Stimulated activated CD4-positive, alpha-beta T cell treated with anti-CD3 and anti-CD28 coated beads, Interleukin-4, amount 100 ng/mL, for 48 hours (primary cell): ENCODE measurements at places on chromosomes 11 and 22.
A peak's percentile ranks its signal among the peaks of the same experiment; 100 is the strongest.

DNA sequence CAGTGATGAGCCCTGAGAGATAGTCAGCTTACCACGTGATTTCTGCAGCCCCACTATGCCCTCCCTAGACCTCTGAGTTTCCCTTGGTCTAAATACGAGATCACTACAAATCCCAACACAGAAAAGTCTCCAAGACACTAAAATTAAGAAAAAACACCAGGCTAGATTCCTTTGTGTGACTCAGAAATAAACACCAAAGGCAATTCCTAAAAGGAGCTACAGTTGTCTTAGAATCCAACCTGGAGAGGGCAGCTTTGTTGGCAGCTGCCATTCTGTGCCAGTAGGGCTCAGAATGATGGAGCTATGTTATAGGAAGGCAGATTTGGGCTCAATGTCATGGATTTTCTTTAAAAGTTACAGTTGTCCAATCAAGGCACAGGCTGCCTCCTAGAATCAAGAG lies 37.1 kb upstream of the HMGXB4 start:
- no peak for DNase-seq

DNA sequence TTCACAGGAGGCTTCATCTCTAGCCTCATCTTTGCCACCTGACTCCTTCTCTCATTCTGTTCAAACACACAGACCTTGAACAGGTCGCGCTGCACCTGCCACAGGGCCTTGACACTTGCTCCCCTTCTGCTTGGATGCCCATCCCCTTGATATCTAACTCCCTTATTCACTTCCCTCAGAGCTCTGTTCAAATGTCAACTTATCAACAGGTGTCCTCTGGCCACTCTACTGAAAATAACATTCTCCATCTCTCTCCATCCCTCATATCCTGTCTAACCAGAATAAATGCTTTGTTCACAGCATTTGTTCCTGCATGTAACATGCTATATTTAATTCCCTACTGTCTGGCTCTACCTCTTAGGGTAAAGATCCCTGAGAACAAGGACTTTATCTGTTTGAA lies 67.2 kb upstream of the DRD2 start:
- DNase-seq = no peak

- no peak for DNase-seq
These were observed 7.8 kb upstream of the VSTM5 start for GRCh38 chr11:93858121-93858775.

DNA sequence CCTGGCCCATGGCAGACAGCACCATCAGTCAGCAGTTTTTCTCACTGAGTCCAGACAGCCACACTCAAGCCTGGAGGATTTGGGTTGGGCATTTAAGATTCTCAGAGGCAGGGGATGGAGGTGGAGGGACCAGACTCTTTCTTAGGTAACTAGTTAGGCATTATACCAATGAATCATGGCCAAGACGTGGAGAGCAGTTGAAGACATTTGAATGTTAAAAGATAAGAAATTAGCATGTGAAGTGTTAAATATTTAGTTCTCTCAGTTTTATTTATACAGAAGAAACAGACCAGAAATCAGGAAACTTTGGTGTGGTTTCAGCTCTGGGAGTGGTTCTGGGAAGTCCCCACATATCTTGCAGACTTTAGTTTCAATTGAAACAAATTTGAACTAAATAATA lies 9.9 kb downstream of the GTF2H1 start:
- DNase-seq = no peak

DNA sequence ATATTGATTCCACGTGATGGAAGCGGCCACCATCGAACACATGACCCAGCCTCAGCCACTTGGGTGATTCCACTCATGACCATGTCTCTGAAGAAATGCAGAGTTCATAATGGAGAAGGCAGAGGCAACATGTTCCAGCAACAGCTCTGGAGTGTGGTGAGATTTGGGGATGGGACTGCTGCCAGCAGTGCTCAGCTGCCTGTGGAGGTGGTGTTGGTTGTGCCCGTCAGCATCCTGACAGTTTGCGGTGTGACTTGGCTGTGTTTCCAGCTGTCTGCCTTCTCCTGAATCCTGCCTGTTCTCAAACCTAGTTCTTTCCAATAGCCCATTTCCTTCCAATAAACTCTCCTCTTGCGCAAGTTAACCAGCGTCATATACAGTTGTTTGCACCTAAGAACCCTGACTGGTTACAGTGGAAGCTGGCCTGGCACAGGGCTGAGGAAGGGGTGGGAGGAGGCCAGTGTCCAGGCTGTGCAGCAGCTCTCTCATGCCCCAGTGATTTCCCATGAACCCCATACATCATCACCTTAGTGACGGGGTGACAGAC lies 22.0 kb upstream of the OR8B8 start:
- DNase-seq = no peak

DNA sequence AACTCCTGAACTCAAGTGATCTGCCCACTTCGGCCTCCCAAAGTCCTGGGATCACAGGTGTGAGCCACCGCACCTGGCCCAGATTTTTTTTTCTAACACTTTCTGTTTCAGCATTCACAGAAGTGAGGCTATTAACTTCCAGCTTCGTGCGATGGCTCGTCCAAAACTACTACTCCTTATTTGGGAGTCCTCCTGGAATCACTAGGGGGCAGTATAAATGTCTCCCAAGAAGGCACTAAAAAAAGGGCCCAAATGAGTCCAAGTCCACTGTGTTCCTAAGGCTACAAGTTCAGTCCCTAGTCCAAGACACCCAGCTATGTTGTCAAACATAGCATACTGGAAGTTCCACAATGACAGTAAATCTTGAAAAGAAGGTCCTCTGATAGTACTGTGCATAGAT lies 63.2 kb upstream of the BIRC3 start:
- no peak for DNase-seq

GRCh38 chr11:3231550-3231850 lies 717 bp downstream of the MRGPRE start:
- DNase-seq = no peak

DNA sequence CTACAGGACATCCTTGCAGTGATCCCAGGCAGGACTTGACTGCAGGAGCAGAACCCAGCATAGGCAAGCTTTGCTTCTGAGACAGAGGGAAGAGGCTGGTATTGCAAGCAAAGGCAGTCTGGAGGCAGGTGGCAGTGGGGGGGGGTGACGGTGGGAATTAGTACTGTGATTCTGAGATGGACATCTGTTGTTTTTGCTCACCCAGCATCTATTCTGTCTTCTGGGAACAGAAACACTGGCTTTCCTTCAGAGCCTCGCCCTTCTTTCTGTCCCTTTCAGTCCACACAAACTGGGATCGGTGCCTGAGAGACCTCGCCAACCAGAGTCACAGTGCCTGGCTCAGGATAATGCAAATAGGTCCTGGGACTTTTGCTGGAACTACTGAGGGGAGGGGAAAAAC lies 31.2 kb upstream of the RASL10A start:
- DNase-seq = no peak

DNA sequence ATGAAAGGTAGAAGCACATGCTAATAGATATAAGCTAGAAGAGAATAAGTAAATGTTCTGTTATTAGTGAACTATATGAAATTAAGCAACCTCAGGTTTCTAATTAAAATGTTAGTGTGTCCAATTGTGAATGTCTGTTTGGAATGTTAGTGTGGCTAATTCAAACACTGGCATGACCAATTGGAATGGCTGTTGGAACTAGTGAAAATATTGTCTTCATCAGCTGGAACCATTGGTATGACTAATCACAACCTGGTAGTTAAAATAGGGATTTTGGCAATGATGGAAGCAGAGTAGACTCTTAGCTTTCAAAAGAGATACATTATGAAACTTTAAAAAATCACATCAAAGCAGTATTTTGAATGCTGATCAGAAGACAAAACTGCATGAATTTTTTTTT lies 66.8 kb downstream of the CYB5R2 start:
- DNase-seq = no peak

DNA sequence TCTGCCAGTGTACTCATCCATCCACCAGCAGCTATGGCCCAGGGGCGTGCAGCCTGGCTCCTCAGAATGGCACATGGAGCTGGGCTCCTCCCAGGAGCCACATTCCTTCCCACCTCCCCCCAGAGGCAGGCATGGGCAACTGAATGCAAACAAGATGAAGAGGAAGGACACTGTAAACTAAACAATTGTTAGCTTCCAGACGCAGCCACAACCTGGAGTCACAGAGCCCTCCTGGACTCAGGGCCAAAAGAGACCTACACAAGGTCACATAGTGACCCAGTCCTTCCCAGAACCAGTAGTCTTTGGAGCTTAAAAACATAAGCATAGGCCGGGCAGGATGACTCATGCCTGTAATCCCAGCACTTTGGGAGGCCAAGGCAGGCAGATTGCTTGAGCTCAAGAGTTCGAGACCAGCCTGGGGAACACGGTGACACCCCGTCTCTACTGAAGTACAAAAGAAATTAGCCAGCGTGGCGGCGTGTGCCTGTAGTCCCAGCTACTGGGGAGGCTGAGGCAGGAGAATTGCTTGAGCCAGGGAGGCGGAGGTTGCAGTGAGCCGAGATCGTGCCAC lies 30.7 kb upstream of the CLDN5 start:
- DNase-seq = no peak

- peak; percentile 12 for DNase-seq
These were observed 33.0 kb downstream of the MOB2 start for GRCh38 chr11:1453611-1454034.

DNA sequence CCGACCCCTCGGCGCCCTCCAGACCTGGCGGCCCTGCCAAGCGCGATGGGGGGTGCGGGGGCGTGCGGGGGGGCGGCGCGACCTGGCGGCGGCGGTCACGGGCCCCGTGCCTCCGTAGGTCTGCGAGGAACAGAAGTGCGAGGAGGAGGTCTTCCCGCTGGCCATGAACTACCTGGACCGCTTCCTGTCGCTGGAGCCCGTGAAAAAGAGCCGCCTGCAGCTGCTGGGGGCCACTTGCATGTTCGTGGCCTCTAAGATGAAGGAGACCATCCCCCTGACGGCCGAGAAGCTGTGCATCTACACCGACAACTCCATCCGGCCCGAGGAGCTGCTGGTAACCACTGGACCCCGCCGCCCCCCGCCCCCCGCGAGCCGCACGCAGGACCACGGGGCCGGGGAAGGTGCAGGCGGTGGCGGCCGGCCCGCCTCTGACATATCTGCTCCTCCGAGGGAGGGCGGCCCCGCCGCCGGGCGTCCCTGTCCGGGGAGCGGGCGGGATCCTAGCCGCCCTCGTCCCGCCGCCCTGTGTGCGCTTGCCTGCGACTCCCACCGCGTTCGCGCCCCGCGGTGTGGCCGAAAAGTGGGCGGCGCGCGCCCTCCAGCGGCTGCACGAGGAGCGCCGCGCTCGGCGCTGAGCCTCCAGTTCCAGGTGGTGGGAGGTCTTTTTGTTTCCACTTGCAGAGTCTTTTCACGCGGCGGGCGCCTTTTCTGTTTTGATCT lies 2.1 kb downstream of the CCND1 start:
- peak; percentile 67 for DNase-seq

DNA sequence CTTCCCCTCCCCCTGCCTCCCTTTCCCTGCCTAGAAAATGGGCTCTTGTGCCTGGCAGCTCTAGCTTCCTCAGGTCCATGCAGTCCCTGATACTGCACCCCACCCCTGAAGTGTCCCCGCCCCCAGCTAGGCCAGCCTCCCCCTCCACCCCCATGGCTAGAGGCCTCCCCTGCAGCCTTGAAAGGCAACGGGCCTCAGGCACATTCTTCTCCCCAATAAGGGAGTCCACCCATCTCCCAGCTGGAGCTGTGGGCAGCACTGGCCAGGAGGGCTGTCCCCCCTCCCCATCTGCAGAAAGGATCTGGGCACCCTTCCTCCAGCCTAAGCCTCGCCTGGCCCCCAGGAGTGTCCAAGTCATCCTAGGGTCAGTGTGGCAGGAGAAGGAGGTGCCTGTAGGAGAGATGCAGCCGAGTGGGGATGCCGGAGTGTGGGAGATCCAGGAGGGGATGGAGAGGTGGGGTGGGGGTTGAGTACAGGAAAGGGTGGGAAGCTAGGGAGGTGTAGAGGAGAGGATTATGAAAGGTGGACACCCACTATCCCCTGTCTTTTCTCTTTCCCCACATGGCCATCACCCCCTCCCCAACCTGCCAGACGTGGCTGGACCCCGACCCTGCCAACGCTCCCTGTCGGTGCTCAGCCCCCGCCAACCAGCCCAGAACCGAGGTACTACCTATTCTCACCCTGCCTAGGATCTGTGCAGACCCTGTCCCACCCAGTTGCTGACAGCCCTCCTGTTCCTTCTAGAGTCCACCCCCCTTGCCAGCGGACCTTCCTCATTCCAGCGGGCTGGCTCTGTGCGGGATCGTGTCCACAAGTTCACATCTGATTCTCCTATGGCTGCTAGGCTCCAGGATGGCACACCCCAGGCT lies 9.3 kb downstream of the SMTN start:
- no peak for DNase-seq

GRCh38 chr11:62919476-62919875 lies 1.7 kb downstream of the CHRM1 start:
- DNase-seq = no peak

GRCh38 chr11:109668973-109669634 lies 247.1 kb downstream of the C11orf87 start:
- no peak for DNase-seq

- no peak for DNase-seq
These were observed 693.9 kb upstream of the CHORDC1 start for GRCh38 chr11:90916706-90917105.

- DNase-seq = no peak
These were observed 31.3 kb downstream of the ATP6V1E1 start for GRCh38 chr22:17597217-17597616.

DNA sequence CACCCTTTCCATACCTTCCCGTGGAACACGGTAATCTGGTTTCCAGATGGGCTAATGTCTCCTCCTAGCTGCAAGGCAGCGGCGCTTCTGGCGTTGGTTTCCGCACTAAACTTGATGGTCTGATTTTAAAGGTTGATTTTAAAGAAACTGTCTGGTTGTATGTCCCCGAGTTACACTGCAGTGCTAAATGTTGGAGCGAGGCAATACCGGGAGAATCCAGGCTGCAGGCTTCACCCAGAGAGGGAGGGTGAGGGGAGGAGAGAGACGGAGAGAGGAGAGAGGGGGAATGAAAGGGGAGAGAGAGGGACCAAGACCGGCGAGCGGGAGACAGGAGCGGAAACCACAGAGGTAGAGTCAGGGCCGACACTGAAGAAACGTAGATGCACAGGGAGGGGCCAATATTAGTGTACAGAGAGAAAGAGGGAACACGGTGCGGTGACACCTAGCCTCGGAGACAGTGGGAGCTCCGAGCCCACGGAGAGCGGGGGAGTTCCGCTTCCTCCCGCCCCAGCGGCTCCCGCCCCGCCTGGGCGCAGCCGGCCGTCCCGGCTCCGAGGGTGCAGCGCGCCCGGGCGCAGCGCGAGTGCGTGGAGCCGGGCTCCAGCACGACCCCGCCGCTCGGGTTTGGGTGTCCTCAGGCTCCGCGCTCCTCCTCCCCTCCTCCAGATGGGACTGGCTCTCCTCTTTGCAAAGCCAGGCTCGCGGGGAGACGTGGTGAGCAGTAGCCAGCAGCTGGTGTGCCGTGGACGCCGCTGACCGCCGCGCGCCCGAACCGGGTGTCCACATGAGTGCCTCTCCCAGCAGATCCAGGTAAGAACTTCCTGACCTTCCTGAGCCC lies 71.9 kb upstream of the GRAMD1B start:
- DNase-seq = no peak
